AG09319 (cell line): ENCODE measurements at places on chromosomes 6 and 20.

DNA sequence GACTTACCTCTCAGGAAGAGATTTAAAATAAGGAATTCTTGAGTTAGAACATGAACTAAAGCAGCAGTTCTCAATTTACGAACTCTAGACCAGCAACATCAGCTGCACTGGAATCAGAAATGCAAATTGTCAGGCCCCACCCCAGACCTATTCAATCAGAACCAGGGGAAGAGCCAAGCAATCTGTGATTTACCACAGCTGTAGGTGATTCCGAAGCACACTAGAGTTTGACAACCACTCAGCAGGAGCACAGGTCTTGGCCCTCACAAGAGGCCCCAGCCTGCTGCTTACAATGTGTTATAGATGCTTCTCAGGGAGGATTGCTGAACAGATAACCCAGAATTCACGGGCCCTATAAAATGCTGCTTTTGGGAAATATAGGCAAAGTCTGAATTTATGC lies 279.2 kb downstream of the PTPRK start:
- DNase-seq, result no peak

DNA sequence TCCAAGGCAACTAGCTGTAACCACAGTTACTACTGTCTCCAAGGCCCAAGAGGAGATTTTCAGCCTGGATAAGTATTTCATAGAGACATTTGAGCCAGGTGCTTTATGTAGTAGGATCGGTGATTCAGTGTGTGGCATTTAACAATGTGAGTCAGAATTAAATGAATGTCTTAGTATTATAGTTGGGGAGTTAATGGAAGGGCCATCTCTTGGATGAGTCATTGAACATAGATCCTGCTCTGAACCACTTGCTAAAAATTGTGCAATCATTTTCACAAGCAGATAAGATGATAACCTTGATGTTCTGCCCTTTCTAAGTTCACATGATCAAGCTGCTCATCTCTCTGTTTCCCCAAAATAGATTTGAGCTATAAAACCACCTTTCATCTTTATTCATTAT lies 668.9 kb upstream of the CITED2 start:
- DNase-seq, result no peak

GRCh38 chr6:44219053-44219814 lies 2.5 kb downstream of the MYMX start:
- DNase-seq, result no peak

GRCh38 chr6:144939921-144940320 lies 654.8 kb downstream of the UTRN start:
- no peak for DNase-seq

DNA sequence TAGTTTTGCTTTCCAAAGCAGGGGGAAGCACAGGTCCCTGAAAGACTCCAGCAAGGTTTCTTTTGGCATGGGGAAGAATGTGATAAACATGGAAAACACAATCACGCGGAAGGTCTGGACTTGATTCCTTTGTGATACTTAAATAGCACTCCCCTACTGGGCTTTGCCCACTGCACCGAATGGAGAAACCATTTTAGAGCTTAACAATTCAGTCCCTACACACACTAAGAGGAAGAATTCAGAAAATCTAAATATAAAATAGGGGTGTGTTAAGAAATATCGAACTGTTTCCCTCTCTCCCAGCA lies 71.4 kb upstream of the NHSL1 start:
- no peak for DNase-seq
